CD4-positive, alpha-beta T cell treated with Interleukin-2 at 100 ng/mL for 4 hours (primary cell): ENCODE measurements at places on chromosomes 5 and 9.

DNA sequence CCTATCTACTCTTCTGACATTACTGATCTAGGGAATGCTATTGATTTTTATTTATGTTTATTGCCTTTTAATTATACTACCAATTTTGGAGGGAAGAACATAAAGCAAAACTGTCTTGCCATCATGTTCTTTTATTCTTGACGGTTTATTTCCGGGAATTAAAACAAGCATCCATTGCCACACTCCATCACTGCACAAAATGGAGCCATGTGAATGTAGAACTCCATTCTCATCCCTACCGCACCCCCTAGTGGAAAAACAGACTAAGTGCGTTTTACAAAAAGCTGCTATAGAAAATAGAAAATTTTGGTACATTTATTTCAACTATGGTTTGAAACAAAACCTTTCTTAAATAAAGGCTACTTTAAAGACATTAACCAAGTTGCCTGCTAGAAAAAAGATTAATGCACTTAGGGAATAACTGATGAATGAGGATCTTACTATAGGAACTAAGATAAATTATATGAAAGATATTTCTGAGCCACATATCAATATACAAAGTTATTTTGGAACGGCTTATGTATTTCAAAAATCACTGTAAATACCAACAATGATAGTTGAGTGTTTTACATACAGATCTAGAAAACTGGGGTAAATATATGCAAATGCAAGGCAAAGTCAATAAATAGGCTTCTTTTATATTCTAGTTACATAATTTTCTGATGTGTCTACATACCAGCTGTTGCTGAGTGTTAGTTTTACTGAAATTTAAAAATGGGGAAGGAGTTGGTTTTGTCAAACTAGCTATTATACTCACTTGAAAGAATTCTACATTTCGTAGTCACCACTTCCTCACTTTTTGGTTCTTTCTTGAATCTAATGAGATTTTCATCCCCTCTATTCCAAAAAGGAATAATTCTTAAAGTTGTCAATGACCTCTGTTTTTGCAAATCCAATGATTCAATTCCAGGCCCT is 26.5 kb downstream of the OXCT1 start:
- DNase-seq = peak; percentile 53

DNA sequence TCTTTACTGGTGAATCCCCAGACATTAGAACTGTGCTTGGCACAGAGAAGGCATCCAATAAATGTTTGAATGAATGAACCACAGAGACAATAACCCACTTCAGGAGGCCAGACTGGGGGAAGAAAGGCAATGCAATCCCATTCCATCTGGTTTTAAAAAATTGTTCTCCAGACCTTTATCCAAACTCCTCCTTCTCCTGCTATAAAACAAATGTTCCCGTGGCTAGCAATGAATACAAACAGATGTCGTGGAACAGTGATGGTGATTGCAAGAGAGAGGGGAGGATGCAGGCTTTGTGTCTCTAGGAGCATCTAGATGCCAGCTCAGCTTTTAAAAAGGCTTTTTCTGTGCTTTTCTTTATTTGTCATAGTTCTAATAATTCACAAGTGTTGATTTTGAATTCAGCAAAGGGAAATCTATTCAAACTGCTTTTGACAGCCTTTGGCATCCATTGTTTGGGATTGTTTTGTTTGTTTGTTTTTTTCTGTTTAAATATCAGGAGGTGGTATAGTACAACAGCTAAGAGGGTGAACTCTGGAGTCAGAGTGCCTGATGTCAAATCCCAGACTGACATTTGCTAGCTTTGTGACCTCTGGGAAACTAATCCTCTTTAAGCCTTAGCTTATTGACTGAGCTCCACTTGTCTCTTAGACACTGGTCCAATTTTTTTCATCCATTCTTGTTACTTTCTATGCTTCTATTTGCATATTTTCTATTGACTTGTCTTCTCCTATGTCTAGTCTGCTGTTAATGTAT is 59.1 kb downstream of the TNFSF15 start:
- DNase-seq = no peak

DNA sequence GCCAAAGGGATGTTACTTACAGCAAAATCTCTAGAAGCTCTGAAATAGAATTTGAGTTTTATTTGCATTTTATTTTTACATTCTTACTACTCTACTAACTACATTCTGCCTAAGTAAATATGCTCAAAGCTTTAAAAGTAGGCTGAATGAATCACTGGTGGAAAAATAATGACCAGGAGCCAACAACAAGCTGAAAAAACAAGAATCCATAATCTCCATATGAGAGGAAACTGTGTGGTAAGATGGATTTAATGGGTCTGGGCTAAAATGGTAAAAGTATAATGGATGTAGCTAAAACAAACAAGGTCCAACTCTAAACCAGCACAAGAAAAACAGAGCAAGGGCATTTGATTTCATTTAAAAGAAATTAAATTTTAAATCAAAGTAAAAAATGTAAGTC is 525.8 kb upstream of the FTMT start:
- no peak for DNase-seq

- peak; percentile 8 for DNase-seq
Measured at GRCh38 chr5:94700592-94700991, 82.1 kb downstream of the SLF1 start.

- DNase-seq = no peak
Measured at GRCh38 chr9:70085241-70085640, 41.6 kb downstream of the MAMDC2 start.

DNA sequence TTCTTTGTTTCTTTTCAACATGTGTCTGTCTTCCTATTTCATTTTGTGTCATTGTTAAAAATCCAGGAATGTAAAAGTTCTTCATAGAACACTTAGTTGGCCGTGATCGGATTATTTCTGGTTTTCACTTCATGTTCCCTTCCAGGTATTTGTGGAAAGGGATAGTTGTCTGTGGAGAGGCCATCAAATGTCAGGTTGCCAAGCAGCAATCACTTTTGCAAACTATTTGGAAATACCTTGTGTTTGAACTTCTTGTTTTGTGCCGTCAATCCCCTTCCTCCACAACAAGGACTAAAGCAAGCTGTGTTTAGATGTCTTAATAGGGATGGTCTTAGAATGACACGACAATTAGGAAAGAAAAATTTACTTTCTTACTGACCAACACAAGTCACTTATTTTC is 116.9 kb upstream of the MPDZ start:
- DNase-seq = no peak

DNA sequence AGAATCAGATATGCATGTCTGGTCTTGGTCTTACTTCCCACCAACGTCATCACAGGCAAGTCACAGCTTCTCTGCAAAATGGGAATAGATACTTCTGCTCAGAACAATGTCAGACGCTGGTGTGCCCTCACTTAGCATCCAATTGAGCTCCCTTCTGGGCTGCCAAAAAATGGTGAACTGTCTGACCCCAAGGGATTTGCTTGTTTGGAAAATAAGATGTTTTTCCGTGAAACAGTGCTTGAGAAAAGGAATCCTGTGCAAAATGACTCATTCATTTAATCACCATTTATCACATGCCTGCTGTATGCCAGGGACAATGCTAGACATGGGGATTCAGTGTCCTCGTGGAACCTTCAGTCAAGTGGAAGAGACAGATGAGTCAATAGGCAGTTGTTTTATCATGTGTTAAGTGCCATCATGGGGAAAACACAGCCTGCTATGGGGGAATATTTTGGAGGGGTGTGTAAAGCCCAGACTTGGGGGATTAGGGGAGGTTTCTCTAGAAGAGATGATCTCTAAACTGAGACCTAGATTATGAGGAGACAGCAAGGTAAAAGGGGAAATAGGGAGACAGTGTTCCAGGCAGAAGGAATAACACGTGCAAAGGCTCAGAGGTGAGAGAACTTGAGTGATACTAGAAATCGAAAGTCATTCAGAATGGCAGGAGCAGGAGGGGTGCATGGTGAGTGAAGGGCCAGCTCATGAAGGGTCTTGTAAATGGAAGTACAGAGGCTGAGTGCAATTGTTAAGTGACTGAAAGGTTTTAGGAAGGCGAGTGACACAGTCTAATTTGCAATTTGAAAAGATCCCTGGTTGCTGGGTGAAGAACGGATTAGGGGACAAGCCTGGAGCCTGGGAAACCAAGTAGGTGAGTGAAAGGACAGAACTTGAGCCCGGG is 3.9 kb downstream of the NIPAL4 start:
- DNase-seq = no peak

- no peak for DNase-seq
Measured at GRCh38 chr5:111163000-111163399, 61.2 kb upstream of the CAMK4 start.

- DNase-seq = no peak
Measured at GRCh38 chr9:109401990-109402318, 81.1 kb upstream of the EPB41L4B start.

GRCh38 chr9:30799527-30800101 is 1584.8 kb upstream of the ACO1 start:
- no peak for DNase-seq

- DNase-seq = no peak
Measured at GRCh38 chr9:90546200-90546599, 96.4 kb downstream of the DIRAS2 start.

GRCh38 chr5:173727839-173728778 is 111.7 kb upstream of the BOD1 start:
- DNase-seq = no peak

DNA sequence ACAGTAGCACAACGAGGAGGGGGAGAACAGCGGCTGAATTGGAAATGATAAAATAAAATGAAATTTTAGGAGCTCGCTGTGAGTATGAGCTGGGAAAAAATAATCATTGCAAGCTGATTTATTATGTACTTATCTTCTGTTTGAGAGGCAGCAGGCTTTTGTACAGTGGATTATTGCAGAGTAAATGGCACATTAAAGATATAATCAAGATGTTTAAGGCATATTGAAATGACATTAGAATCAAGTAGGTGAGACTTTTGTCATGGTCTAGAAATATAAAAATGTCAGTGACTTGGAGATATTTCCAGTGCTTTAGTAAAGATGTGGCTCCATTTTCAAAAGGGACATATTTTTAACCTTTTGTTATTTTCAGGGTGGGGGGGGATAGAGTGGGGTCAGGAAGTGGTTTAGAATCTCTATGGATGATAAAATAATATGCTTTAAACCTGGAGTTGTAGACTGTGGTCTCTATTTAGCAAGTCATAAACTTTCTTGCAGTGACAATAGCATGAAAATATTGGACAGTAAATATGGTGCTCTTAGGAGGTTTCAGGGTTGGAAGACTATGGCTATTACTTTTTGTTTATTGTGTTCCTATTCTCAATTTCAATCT is 46.8 kb downstream of the PTTG1 start:
- DNase-seq = no peak

- no peak for DNase-seq
Measured at GRCh38 chr5:117236941-117237340, 662.3 kb upstream of the SEMA6A start.
